ENCODE measurements at places on chromosomes 12 and 14.

GRCh38 chr14:62706217-62706616 is 339.0 kb downstream of the KCNH5 start:
- no peak for DNase-seq

DNA sequence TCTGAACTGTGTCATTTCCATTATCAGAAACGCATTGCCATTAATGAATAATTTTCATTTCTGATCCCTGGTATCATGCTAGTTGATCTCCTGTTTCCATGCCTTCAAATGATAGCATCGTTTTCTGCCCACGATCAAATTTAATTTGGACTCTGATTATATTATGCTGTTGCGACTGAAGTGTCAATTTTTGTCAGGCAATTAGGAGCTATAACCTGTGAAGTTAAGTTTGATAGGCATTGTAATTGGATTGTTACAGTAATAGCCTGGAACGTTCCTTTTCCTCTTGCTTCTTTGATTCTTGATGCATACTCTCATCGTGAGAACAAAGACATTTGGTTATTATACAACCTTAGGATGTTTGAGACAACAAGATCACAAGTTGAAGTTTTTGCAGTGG is 356.3 kb downstream of the VRK1 start:
- DNase-seq = no peak

GRCh38 chr12:129169928-129170327 is 316.6 kb downstream of the GLT1D1 start:
- no peak for DNase-seq

GRCh38 chr12:21172079-21172478 is 41.1 kb downstream of the SLCO1B1 start:
- DNase-seq = no peak

- DNase-seq = no peak
These were observed 1.0 kb downstream of the SH2B3 start for GRCh38 chr12:111406474-111407376.

- DNase-seq = no peak
These were observed 109.2 kb downstream of the EFCAB11 start for GRCh38 chr14:89845346-89845745.

DNA sequence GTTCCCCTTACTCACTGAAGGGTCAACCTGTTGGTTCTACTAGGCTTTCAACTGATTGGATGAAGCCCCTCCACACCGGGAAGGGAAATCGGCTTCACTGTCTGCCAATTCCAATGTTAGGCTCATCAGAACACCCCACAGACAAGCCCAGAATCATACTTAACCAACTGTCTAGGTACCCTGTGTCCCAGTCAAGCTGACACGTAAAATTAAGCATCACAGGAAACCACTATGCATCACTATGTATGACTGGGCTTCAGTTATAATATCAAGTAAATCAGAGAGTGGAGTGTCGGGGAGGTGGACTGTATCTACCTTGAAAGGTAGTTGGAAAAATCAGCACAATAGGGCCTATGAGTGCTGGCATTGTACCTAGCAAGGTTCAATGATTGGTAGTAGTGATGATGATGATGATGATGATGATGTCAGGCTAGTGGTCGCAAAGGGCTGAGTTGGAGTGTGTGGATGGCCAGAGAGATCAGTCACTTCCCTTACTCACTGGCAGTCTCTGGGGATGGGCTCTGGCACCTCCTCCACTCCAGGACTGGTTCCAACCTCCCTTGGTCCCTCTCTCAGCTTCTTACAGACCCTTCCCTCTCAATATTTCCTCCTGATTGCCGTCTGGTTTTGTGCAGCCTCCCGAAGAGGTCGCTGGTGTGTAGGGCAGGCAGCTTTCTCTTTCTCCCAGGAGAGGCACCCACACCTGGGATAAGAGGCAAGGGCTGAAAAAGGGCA is 3.3 kb upstream of the ATG101 start:
- DNase-seq = no peak

GRCh38 chr12:85573635-85574214 is 262.5 kb downstream of the RASSF9 start:
- DNase-seq = no peak

DNA sequence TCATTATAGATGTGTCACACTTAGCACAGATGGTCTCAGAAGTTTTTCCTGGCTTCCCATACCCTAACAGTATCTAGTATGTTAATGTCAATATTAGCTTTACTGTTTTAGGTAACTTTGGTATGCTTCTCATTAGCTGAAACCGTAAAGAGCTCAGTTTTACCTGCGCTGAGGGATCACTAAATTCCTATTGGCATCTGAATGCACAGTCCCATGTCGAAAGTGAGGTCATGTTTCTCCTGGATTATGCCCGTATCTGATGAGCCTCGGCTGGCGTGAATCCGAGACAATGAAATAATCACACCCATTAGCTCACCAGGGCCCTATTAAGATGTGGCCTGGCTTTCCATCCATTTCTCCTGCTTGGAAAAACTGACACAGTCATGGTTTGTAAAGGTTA is 418.2 kb downstream of the ZFP36L1 start:
- DNase-seq = no peak

- DNase-seq = no peak
These were observed 52.1 kb downstream of the DERA start for GRCh38 chr12:15963271-15963670.

GRCh38 chr14:36553656-36554260 is 28.7 kb downstream of the NKX2-8 start:
- peak; percentile 26 for DNase-seq

GRCh38 chr14:94239406-94239805 is 53.7 kb downstream of the SERPINA10 start:
- DNase-seq = no peak

GRCh38 chr14:73744874-73745529 is 30.8 kb upstream of the PNMA1 start:
- no peak for DNase-seq

- peak; percentile 29 for DNase-seq
These were observed 1.5 kb downstream of the DDHD1 start for GRCh38 chr14:53151523-53152183.

GRCh38 chr14:92649934-92650545 is 98.4 kb downstream of the LGMN start:
- no peak for DNase-seq

Data from HFF-Myc (cell line).